ENCODE measurements at places on chromosomes 4 and X.

- DNase-seq, result no peak
These were observed 133.9 kb upstream of the CXorf66 start for GRCh38 chrX:140099221-140099620.

DNA sequence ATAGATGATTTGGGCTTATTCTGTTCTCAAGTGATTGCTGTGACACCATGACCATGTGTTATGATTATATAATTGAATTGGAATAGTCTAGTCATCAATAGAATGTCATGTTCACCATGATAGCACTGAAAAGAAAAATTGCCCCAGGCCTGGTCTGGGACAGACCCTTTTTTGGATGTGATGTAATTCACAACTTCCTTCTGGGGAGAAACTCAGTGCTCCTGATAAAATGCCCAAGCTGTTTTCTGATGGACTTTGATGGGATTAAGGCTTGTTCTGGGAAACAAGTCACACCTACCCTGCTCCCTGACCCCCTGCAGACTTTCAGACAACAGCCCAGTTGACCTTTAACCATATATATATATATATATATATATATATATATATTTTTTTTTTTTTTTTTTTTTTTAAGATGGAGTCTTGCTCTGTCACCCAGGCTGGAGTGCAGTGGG, 65.3 kb downstream of the RHOH start:
- no peak for DNase-seq

- no peak for DNase-seq
These were observed 23.2 kb upstream of the HOPX start for GRCh38 chr4:56704089-56704871.

DNA sequence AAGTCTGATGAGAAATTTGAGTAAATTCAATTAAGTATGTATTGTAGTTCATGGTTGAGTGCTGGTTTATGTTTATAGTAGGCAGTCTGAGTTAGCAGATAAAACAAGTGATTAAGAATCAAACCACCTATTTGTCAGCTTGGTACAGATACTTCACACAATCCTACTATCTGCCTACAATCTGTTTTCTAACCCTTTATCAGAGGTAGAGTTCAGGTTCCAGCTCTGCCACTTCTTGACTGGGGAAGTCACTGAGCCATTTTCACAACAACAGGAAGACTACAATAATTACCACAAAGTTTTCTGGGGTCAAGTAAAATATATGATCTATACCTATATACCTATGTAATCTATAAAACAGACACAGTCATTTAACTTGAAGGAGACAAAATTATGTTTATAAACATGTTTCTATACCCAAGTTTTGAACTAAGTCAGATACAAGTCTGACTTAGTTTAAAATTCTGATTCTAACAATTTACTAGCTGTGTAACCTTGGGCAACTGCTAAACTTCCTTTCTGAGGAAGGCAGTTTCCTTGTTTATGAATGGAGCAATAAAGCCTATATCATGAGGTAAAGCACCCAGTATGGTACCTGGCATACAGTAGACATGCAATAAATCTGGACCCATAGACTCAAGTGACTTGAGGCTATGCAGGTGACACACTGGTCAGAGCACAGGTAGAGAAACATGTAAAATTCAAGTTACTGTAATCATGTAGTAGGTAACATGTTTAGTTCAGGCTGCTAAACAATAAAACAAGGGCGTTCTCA, 37.2 kb upstream of the BDH2 start:
- no peak for DNase-seq

- DNase-seq, result no peak
These were observed 27.5 kb downstream of the POU3F4 start for GRCh38 chrX:83535417-83536196.

- DNase-seq, result no peak
These were observed 841 bp downstream of the MTNR1A start for GRCh38 chr4:186554539-186554913.

DNA sequence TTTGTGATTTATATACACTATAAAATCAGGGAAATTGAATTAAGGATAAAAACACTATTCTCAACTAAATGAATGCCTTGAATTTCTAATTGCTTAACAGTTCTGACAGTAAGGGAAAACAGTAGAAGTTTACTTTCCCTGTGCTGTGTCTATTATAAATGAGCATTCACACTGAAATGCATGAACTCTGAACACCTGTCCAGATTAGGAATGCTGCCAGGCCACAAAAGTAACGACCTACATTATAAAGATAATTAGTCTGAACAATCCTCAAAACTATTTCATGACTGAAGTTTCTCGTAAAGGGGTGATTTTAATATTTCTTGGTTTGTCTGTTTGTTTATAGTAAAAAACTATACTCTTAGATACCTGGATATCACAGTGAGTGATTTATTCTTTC, 2.0 kb downstream of the NDST3 start:
- no peak for DNase-seq

GRCh38 chr4:132991111-132991510, 158.0 kb upstream of the PCDH10 start:
- no peak for DNase-seq

DNA sequence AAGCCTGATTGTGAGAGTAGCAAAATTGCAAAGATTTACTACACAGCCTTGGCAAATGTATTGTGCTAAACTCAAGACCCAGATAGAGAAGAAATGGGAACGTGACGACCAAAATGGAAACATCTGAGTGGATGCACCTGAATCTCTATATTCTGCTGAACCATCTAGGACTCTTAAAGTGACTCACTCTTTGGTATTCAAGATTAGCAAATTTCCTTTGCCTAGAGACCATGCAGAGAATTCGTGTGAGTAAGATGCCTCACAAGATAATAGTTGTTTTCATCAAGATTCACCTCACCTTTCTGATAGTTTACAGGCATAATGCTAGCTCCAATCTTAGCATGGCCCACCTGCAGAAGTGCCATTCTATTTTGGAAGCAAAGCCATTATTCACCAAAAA, 14.4 kb upstream of the ATOH1 start:
- DNase-seq, result no peak

GRCh38 chr4:7812921-7813320, 126.7 kb downstream of the AFAP1 start:
- DNase-seq, result no peak

- DNase-seq, result no peak
These were observed 125.7 kb downstream of the SH3KBP1 start for GRCh38 chrX:19761554-19762295.

GRCh38 chrX:110987292-110987691, 108.7 kb upstream of the PAK3 start:
- no peak for DNase-seq

- DNase-seq, result no peak
These were observed 37.2 kb upstream of the PPP2R2C start for GRCh38 chr4:6509587-6509986.

DNA sequence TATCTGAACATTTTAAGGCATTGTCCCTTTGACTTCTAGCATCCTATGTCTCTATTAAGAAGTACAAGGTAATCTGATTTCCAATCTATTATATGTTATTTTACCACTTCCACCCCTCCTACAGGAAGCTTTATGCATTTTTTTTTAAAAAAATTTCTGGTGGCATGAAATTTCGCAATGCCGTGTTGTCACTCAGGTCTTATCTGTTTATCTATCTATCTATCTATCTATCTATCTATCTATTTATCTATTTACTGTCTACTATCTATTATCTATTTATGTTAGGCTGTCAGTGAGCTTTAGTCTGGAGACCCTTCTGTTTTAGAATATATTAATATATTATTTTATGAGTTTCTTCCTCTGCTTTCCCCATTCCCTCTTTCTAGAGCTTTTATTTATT, 125.3 kb upstream of the FAM9C start:
- DNase-seq, result no peak

DNA sequence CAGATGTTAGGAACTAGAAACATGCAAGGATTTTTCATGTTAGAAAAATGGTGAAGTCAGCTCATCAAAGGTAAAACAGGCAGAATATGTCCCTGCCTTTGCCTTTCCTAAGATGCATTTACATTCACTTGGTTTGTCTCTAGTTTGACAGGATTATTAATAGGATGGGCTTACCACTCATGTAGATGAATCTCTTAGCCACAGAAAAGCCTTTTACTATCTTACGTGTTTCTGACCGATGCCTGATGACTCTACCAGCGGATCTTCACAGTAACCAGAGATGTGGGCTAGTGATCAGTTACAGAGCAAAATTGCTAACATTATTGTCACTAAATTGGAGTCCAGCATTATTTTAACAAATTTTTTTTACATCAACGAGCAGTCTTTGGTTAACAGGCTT, 187.6 kb downstream of the MAML3 start:
- DNase-seq, result no peak

GRCh38 chr4:15955670-15956069, 7.3 kb downstream of the FGFBP2 start:
- DNase-seq, result no peak

DNA sequence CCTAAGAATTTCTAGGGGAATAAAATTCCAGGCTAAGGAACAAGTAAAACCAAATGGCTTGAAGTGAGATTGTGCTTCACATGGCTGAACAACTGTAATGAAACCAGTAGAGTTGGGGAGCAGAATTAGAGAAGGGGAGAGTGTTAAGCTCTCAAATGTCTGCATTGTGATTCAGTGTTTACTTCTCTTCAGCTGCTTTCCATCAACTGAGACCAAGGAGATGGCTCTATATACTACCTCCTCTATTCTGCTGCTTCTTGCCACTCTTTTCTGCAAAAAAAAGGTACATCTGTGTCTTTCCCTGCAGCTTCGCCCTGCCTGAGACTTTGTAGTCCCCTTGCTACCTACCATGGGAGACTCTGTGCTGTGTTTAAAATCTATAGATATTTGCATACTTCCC, 73.5 kb downstream of the WDFY3 start:
- DNase-seq, result no peak

DNA sequence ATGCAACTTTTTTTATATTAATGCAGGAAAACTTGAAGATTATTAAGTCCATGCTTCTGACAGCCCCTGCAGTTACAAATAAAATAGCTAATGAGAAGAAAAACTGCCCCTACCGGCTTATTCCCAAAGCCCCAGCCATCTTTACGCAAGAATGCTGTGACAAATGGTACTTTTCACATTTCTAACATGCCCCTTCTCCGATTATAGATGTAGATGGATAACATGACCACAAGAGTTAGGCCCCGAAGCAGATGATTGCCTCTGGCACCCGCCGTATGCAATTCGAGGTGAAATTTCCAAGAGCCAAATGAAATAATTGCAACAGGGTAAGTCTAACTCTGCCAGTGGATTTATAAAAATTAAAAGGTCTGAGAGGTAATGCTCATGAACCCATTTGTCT, 319.4 kb upstream of the TAPT1 start:
- DNase-seq, result no peak

DNA sequence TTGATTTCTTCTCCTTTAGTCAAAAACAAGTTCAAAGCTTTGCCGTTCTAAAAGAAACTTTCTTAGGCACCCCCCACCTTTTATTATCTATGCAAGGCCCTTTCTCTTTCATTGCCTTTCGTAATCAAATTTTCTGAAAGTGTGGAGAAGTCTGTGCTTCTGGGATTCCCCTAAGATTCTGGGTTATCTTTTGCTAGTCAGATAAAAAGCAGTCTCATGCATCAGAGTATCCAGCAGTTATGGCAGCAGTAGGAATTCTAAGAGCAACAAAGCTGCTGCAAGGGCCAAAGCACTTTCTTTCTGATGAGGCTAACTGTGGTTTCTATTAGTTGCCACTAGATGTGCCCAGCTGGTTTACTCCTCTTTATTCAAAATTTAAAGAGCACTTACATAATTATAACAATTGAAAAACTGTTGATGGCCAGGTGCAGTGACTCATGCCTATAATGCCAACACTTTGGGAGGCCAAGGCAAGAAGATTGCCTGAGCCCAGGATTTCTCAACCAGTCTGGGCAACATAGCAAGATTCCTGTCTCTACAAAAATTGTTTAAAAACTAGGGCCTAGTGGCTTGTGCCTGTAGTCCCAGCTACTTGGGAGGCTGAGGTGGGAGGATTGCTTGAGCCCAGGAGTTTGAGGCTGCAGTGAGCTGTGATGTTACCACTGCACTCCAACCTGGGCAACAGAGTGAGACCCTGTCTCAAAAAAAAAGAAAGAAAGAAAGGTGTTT, 296.2 kb downstream of the PAPSS1 start:
- no peak for DNase-seq

GRCh38 chr4:150173982-150174398, 95.7 kb downstream of the DCLK2 start:
- DNase-seq, result no peak

GRCh38 chrX:85994797-85995196, 52.6 kb downstream of the CHM start:
- no peak for DNase-seq

DNA sequence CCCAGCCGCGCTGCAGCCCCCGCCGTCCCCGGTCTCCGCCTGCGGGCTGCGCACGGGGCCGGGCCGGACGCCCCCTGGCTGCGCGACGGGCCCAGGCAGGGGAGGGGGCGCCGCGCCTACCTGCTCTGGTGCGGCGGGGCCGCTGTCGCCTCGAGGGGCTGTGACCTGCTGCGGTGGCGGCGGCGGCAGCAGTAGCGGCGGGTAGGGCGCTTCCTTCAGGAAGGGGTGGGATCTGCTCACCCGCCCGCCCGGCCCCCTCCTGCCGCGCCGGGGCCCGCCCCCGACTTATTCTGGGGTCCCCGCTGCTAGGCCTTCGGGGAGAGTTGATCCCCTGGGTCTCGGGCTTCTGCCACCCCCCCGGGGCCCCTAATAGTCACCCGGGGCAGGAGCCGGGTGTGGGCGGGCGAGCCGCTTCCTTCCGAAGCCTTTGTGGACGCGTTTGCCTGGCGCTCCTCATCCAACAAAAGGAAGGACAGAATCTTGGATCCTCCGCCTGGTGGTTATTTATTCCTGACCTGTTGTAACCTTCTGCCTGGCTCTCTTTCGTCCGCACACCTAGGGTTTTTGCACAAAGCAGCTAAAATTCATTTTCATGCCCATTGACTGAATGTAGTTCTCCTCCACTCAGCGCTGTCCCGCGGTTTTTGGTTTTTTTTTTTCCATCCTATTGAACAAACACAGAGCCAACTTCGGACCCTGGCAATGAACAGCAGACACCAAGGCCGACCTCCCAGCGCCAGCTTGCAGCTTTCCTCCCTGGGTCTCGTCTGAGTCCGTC, at the start of gene TMEM150C:
Gene TMEM150C (minus strand): TSS at position 203 of the 778 bp plus-strand sequence. CDS start 57,331 bp downstream, outside the sequence.
- DNase-seq, result no peak

- DNase-seq, result no peak
These were observed 22.5 kb downstream of the STX18 start for GRCh38 chr4:4519297-4519894.

GRCh38 chrX:130118441-130119311, 8.4 kb upstream of the ELF4 start:
- no peak for DNase-seq

GRCh38 chr4:68576272-68577125, at the start of gene UGT2B17:
UGT2B17 (minus strand) TSS chr4:68576322; CDS start chr4:68568484, 7,838 bp downstream.
- no peak for DNase-seq

GRCh38 chrX:85065512-85066198, 62.0 kb downstream of the APOOL start:
- DNase-seq, result no peak

DNA sequence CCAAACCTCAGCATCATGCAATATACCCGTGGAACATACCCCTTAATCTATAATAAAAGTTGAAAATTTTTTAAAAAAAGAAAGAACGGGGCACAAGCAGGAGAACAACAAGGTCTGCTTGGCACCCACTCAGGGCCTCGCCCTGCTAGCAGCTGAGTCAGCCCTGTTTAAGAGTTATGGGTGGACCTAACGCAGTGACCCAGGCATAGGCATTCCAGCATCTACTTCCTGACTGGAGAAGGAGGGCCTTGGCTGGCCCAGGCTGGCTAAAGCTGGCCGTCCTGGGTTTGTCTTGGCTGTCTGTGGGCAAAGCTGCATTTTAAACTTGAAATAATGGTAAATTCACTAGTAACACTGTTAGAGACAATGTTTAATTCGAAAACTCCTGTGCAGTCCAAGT, 236.7 kb upstream of the PGRMC2 start:
- DNase-seq, result peak; percentile 70

Data from erythroblast (primary cell).